Uterus (tissue), 4 donors: ENCODE measurements at places on chromosomes 16 and 17. TPM values are rescaled to one million over a fixed set of nuclear protein-coding genes. Genes with fewer than 3 reads are reported as not detected.

DNA sequence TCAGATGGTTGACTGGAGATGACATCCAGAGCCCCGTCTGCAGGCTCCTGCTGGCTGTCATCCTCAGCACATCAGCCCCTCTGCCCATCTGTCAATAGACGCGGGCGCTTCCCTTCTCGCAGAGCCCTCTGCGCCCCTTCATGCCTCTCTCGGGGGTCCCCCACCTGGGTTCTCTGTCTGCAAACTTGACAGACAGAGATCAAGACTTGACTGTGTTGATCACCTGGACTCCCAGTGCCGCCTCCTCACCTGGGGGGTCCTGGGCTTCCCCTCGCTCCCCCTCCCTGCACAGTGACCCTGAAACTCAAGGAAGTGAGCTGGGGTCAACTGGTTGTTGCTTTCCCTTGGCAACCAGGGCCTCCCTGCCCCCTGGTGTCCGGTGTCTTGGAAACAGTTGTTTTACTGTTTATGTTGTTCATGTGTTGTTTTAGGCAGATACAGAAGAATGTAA lies 31.9 kb downstream of the RNF213 start:
- H3K27me3 ChIP-seq, result no peaks in the 10 kb centered on the region
- no peak overlapping the region for H3K4me3 ChIP-seq
- no peak for DNase-seq
- no peaks in the 10 kb centered on the region for H3K36me3 ChIP-seq
- no peak overlapping the region for H3K27ac ChIP-seq
- H3K4me1 ChIP-seq, result no peaks in the 10 kb centered on the region

- H3K4me1 ChIP-seq, result no peaks in the 10 kb centered on the region
- no peaks in the 10 kb centered on the region for H3K36me3 ChIP-seq
- no peak overlapping the region for H3K27ac ChIP-seq
- no peak overlapping the region for H3K4me3 ChIP-seq
Observed at GRCh38 chr17:28862561-28862960, 7.7 kb downstream of the ERAL1 start.

DNA sequence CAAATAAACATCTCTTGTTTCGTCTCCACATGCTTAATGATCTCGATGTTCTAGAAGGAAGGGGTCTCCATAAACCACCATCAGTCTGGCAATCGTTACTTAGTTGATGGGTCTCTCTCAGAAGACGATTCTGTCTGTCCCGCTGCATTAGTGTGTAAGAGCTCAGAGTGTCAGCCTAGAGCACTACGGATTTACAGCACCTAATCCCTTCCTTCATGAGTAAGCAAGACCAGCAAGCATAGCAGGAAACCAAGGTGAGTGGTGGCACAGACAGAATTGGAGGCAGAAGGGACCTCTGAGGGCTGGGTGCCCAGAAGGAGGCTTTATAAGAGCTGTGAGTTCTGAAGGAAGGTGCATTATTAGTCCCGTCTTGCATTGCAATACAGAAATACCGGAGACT lies 440.1 kb downstream of the RBFOX1 start:
- DNase-seq, result no peak
- H3K27me3 ChIP-seq, result no peaks in the 10 kb centered on the region
- H3K4me1 ChIP-seq, result no peaks in the 10 kb centered on the region
- no peak overlapping the region for H3K4me3 ChIP-seq
- H3K36me3 ChIP-seq, result no peaks in the 10 kb centered on the region

DNA sequence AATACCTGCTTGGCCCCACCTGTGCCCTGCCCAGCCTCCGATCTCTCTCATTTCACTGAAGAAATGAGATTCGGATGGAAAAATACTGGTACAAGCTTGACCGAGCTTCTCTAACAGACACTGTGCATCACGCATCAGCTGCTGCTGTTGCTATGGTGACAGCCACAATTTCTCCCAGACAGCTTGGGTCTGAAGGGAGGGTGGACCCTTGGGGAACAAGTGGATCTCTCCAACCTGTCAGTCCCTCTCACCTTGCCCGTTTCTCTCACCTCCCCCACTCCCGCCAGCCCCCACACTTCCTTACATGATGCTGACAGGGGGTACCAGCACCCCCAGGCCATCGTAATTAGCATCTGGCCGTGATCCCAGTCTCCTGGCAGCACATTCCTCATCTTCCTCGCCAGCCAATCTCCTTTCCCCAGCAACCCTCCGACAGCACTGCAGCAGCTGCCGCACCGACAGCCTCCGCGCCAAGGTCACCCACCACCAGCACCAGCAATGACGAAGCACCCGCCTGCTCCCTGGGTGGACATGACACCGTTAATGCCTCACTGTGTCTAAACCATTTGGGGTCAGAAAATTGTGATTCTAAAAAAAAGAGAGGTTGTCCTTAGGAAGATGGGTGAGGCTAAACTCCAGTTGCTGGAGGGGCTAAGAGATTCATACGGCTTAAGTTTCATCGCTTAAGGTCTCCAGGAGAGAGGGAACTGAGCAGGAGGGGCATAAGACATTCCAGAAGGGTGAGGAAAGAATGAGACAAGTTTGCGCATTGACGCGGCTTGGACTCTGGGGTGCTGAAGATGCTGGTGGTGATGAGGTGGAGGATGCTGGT lies 58.6 kb upstream of the TNRC6A start:
- no peak overlapping the region for H3K4me3 ChIP-seq
- peak overlapping the region; percentile 83 for H3K27ac ChIP-seq
- peak; percentile 79 for DNase-seq
- no peaks in the 10 kb centered on the region for H3K4me1 ChIP-seq
- H3K36me3 ChIP-seq, result no peaks in the 10 kb centered on the region

DNA sequence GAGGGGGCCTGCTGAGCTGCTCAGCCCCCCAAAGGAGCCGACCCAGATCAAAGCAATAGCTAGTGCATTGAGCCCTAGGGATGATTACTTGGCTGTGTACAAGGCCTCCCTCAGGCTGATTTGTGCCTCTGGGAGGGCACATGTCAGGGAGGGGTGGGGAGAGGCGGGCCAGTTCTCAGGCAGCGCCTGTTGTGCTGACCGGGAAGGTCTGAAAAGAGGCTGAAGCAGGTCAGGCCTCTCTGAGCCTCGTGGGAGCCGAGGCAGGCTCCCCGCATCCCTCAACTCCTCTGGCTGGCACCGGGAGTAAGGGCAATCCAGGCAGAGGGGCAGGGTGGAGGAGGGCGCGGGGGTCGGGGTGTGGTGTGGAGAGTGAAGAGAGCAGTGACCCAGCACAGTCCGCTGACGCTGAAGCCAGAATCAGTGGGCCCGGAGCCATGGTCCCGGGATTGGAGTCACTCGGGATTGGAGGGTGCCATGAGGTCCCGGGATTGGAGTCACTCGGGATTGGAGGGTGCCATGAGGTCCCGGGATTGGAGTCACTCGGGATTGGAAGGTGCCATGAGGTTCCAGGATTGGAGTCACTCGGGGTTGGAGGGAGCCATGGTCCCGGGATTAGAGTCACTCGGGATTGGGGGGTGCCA lies 3.0 kb downstream of the DCXR start:
- H3K4me1 ChIP-seq, result no peaks in the 10 kb centered on the region
- DNase-seq, result no peak
- no peaks in the 10 kb centered on the region for H3K36me3 ChIP-seq
- H3K27me3 ChIP-seq, result no peaks in the 10 kb centered on the region
- no peak overlapping the region for H3K27ac ChIP-seq
- no peak overlapping the region for H3K4me3 ChIP-seq

DNA sequence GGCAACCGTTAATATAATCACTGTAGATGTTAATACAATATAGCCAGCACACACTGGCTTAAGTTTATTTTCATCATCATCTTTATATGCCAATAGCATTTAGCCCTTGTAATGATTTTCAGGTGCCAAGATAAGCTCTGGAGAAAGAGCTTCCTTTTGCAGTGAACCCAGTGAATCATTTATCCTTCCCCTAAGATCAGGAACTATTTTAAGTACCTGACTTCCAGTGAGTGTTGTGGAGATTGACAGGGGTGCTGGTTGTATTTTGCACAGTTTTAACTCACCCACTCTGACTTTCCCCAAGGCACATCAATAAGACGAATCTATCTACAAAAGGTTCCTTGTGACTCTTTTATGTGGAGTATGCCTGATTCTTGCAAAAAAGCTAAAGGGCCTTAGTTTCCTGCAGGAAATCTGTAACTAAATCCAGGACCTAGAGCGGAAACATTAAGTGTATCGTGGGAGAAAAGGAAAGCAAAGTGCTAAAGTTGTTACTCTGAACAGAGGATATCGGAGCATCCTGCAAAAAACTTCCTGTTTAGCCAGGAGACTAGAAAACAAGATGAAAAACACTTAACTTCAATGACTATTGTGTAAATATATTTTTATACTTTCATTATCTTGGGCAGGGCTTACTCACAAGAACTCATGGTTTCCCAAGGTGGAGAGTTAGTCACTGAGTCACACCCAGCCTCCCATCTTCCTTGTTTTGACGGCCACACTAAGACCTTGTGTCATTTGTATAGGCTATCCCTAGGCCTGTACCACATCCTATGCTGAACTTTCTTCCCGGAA lies 183.6 kb downstream of the MAP2K6 start:
- no peaks in the 10 kb centered on the region for H3K27me3 ChIP-seq
- H3K4me3 ChIP-seq, result no peak overlapping the region
- H3K36me3 ChIP-seq, result no peaks in the 10 kb centered on the region

DNA sequence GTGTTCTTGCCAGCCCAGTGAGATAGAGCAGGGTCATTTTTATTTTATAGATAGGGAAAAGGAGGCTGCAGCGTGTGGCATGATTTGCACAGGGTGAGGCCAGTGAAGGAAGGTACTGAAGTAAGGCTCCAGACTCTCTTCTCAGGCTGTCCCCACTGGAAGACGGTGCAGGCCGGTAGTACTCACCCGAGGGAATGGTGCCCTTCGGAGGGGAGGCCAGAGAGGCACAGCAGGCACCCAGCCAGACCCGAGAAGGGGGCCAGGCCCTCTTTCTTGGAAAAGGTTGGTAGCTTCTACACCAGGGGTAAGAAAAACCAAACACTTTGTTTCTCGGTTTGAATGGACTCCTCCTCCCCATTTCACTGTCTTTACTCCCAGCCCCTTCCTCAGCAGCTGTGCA lies 288 bp downstream of the ANKRD40CL start:
- no peaks in the 10 kb centered on the region for H3K27me3 ChIP-seq
- H3K4me1 ChIP-seq, result no peaks in the 10 kb centered on the region
- no peaks in the 10 kb centered on the region for H3K36me3 ChIP-seq

DNA sequence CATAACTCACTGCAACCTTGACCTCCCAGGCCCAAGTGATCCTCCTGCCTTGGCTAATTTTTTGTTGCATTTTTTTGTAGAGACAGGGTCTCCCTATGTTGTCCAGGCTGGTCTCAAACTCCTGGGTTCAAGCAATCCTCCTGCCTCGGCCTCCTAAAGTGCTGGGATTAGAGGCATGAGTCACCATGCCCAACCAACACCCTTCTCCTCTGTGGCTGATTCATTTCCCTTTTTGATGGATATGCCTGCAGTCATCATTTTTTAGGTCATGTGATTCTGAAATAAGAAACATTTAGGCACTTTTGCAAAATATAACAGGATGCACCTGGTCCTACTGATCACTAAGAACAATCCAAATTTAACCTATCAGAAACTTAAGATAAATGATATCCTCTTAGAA lies 44.0 kb upstream of the YPEL2 start:
- H3K27ac ChIP-seq, result no peak overlapping the region
- H3K27me3 ChIP-seq, result no peaks in the 10 kb centered on the region
- no peaks in the 10 kb centered on the region for H3K36me3 ChIP-seq
- no peak for DNase-seq

DNA sequence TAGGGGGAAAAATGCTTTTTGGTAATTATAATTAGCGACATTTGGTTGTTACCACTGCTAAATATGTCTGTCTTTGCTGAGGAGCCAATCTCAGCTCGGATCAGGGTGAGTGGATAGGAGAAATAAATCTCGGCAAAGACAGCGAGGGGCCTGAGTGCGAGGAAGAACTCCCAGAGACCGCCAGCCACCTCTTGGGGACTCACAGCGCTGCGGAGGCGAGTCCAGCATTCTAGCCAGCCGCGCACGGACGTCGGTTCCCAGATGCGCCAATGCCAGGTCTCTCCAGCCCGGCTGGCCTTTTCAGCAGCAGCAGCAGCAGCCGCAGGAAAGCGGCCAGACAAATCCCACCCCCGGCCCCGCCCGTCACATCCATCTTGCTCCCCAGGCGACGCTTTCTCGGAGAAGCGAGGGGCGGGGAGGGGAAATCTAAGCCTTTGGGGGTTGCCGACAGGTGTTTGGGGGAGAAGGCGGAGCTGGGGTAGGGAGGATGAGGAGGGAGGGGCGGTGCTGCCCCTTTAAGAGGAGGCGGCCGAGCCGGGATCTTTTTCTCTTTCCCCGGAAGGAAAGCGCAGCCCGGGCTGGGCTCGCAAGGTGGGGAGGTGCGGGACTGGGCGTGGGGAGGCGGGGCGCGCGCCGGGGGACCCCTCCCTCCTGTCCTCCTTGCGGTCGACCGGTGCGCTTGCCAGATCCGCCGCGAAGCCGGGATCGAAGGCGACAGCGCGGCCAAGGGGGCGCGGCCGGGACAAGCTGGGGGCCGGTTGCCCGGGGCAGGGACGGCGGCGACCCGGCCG lies at the start of gene ITGA3:
Gene ITGA3, plus strand, starts transcription at position 685 of the 791 bp plus-strand sequence. CDS start 330 bp downstream, outside the sequence.
- no peaks in the 10 kb centered on the region for H3K36me3 ChIP-seq
- peak within 1 kb of the TSS; percentile 91 for H3K27ac ChIP-seq
- H3K27me3 ChIP-seq, result no peaks in the 10 kb centered on the region
- H3K4me3 ChIP-seq, result peak within 1 kb of the TSS; percentile 65
- peaks cover 19% of the 10 kb centered on the region for H3K4me1 ChIP-seq
- peak; percentile 71 for DNase-seq

DNA sequence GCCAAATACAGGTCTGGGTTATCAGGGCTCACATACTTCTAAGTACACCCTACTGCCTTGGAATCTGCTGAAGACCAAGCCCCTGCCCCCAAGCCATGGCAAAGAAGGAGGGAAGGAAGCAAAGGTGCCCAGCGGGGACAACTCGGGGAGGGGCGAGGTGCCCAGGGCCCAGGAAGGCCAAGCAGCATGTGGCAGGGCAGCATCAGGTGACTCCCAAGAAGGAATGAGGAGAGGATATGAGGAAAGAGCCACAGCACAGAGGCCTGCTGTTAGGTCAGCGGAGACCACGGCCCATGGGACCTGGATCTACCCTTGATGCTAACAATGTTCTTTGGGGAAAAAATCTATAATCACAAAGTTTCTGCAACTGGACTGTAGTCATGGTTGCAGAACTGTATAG lies 142.6 kb upstream of the CRHR1 start:
- no peaks in the 10 kb centered on the region for H3K4me1 ChIP-seq
- no peak for DNase-seq
- no peaks in the 10 kb centered on the region for H3K36me3 ChIP-seq
- H3K4me3 ChIP-seq, result no peak overlapping the region
- H3K27me3 ChIP-seq, result no peaks in the 10 kb centered on the region

GRCh38 chr17:51855806-51856205 lies 302.7 kb downstream of the CA10 start:
- H3K4me3 ChIP-seq, result no peak overlapping the region
- no peak overlapping the region for H3K27ac ChIP-seq
- H3K4me1 ChIP-seq, result no peaks in the 10 kb centered on the region

- H3K27ac ChIP-seq, result peak overlapping the region; percentile 77
- H3K36me3 ChIP-seq, result no peaks in the 10 kb centered on the region
- H3K4me1 ChIP-seq, result peaks cover 7% of the 10 kb centered on the region
- H3K27me3 ChIP-seq, result no peaks in the 10 kb centered on the region
Observed at GRCh38 chr16:84614073-84614459, 3.8 kb downstream of the COTL1 start.

GRCh38 chr17:73481676-73482075 lies 162.6 kb downstream of the SDK2 start:
- H3K27ac ChIP-seq, result no peak overlapping the region
- H3K4me1 ChIP-seq, result no peaks in the 10 kb centered on the region
- no peaks in the 10 kb centered on the region for H3K27me3 ChIP-seq

SLFN14 gene
- 0.76 TPM for total RNA-seq

EPN3 gene
- total RNA-seq, result not detected

MMP25 gene
- total RNA-seq, result 1.1 TPM

SLC52A1 gene
- not detected for total RNA-seq

LDHD gene
- 2.3 TPM for total RNA-seq

ARL16 gene
- total RNA-seq, result 4.4 TPM

SMTNL2 gene
- not detected for total RNA-seq

HOXB7 gene
- 1.0 TPM for total RNA-seq

CHST4 gene
- 6.4 TPM for total RNA-seq

KRT40 gene
- total RNA-seq, result not detected
